ENCODE measurements at places on chromosomes 11 and 22. TPM values are rescaled to one million over a fixed set of nuclear protein-coding genes. Genes with fewer than 3 reads are reported as not detected.

The MAJIN gene
- not detected for total RNA-seq

The C11orf91 gene
- not detected for total RNA-seq

The SPDYC gene
- total RNA-seq = not detected

The SHANK3 gene
- total RNA-seq = 0.67 TPM

The OR5T2 gene
- total RNA-seq = not detected

The ZC3H12C gene
- total RNA-seq = 3.0 TPM

The RFPL2 gene
- total RNA-seq = 1.5 TPM

The BBOX1 gene
- not detected for total RNA-seq

The CRYBB2 gene
- total RNA-seq = not detected

The ANKK1 gene
- 0.89 TPM for total RNA-seq

The USP2 gene
- 1.6 TPM for total RNA-seq

The NLRP14 gene
- not detected for total RNA-seq

The HEPN1 gene
- not detected for total RNA-seq
